ENCODE measurements at places on chromosomes 2 and 18. TPM values are rescaled to one million over a fixed set of nuclear protein-coding genes. Genes with fewer than 3 reads are reported as not detected.

MRO gene
- total RNA-seq = 0.66 TPM

DNA sequence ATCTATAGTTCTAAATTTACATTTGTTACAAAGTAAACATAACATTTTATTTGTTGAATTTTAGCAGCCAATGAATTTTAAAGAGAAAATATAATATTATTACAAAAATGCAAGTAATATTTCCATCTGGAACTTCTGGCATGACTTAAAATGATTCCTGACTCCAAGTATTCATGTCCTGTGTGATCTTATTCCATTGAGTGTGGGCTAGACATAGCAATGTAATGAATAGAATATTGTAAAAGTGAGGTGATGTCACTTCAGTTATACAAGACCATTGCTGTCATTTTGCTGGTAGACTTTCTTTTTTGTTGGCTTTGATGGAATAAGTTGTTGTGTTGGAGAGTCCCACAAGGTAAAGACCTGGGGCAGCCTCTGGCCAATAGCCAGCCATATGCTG is 912.2 kb upstream of the PIK3C3 start:
- no peak for DNase-seq

- DNase-seq = no peak
These were observed 21.1 kb downstream of the ANTXR1 start for GRCh38 chr2:69034122-69034521.

DNA sequence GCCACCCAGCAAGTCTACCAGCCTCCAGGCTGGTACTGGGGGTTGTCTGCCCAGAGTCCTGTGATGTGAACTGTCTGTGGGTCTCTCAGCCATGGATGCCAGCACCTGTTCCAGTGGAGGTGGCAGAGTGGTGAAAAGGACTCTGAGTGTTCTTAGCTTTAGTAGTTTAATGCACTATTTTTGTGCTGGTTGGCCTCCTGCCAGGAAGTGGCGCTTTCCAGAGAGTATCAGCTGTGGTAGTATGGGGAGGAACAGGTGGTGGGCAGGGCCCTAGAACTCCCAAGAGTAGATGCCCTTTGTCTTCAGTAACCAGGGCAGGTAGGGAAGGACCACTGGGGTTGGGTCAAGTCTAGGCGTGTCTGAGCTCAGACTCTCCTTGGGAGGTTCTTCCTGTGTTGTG is 356.7 kb downstream of the STK39 start:
- DNase-seq = no peak

LIMS4 gene
- total RNA-seq = 2.0 TPM

- no peak for DNase-seq
These were observed 24.7 kb upstream of the ALLC start for GRCh38 chr2:3633089-3633981.

DNA sequence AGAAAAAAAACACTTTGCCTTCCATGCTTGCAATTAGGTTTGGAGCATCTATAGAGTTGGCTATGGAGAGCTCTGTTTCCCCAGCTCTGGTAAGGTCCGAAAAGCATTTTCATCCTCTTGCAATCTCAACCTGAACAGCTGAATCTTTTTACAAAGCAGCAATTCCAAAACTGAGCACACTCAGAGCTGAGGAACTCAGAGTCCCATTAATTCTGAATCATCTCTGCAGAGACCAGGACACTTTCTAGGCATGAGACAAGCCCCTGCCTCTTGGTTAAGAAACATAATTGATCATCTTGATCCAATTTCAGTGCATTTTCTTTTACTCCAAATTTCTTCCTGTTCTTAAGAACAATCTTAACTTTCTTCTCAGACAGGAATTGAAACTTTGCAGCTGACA is 4.2 kb downstream of the CNGA3 start:
- DNase-seq = no peak

DOK6 gene
- 1.0 TPM for total RNA-seq

CROCC2 gene
- not detected for total RNA-seq

- no peak for DNase-seq
These were observed 61.7 kb downstream of the SMAD2 start for GRCh38 chr18:47868744-47869143.

DNA sequence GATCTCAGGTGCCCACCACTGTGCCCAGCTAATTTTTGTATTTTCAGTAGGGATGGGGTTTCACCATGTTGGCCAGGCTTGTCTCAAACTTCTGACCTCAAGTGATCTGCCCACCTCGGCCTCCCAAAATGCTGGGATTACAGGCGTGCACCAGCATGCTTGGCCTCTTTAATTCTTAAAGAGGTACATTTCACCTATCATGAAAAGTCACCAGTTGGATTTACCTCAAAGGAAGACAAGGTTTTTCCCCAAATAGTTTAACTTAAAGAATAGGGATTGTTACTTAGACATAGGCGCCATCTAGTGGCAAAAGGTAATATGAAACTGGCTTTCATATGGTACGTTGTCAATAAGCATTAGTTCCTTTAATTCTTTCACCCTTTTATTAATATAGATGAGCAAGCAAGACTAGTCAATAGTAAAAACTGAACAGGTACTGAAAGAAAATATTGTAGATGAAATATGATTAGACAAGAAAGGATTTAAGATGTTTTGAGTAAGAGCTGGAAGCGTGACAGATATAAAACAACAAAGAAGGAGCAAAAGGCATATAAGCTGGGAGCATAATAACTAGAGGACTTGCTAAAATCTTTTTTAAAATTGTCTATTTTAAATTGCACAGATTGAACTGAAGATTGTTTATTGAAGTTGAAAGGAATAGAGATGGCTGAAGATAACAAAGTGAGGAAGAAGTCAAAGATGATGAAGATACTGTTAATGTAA is 35.0 kb upstream of the PSMD14 start:
- DNase-seq = no peak

- DNase-seq = no peak
These were observed 38.1 kb downstream of the SLC39A10 start for GRCh38 chr2:195695002-195695631.

DNA sequence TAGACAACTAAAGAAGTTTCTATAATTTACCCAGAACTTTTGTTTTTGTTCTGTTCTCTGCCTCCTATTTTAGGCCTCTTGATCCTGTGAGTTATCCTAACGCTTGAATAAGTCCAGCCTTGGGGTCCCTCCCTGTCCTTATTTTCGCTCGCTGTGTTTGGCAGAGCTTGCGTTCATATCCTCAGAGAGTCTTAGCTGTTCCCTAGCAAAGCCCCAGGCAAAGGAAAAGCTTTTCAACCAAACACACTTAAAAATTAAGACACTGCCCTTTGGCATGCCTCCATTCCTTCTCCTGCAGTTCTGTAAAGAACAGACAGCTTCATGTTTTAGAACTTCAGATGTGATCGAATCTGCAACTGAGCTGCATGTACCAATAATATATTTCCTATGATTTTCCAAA is 517.2 kb downstream of the SUCLG1 start:
- no peak for DNase-seq

ONECUT2 gene
- not detected for total RNA-seq

- no peak for DNase-seq
These were observed 31.4 kb downstream of the QPCT start for GRCh38 chr2:37375741-37376288.

GNAL gene
- 15.4 TPM for total RNA-seq

- no peak for DNase-seq
These were observed 199.8 kb downstream of the CLIP4 start for GRCh38 chr2:29314816-29315571.

DNA sequence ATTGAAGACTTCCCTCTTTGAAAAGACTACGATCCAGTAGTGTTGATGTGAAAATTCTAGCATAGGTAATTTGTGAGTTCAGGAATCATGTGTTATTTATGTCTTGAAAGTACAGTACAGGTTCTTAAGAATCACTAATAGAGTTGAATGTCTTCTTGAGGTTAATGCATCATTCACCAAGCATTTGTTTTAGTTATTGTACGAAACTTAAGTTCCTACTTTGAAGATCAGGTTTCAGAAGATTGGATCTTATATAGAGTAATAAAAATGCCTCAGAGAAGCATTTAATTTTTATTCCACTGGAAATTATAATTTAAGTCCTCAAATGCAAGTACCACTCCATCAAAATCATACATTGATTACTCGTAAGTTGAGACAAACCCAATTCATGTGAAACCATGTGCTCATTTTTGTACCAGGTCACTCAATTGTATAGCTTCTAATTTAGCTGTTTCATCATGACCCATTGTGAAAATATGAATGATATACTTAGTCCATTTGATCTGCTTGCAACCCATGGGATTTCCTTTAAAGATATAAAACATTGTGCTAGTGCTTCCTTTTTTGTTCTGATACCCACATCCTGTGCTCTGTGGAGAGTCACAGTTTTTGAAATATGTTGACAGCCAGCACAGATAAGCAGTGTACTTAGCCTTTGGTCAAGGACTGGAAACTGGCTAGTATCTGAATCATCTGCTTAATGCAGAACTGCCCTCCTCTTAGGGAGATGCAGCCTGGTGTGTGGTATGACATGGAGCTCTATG is 22.5 kb upstream of the RAB27B start:
- no peak for DNase-seq

DNA sequence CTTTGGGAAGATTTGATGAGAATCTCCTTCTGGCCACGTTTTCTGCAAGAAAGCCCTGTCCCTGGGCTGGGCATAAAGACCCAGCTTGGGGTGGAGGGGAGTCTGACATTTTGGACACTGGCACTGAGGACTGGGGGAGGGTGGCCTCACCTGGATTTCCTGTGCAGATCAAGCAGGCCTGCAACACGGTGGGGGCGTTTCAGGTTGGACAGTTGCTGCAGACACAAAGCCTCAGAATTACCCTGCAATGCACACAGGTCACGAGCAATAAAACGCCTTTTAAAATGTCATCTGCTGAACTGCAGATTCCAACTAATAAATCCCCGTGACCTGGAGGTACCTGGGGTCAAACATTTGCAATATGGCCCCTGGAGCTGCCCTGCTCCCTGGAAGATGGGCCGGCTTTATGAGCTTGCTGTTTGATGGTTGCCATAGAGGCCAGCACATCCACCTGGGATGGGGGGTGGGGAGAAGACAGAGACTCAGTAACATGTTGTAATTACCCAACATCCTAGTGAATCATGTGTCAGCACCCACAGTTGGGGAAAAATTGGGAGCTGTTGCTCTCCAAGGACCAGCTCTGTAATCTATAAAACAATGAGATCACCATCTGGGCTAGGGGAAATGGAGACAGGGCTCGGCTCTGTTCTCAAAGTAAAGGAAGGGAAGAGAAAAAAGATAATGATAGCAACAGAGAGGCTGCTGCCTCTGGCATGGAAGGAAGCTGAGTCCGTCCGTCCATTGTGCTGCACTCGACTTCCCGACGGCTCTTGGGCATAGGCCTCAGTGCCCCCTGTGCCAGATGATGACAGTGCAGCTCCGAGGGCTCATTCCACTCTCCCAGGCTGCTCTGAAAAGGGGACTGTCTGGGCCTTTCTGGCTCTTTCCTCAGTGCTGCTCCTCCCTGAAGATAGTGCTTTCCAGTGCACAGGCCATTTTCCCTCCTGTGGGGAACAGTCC is 340.3 kb downstream of the CYRIA start:
- no peak for DNase-seq

GRCh38 chr2:152336119-152336853 is 1.3 kb downstream of the FMNL2 start:
- peak; percentile 34 for DNase-seq

ST6GAL2 gene
- total RNA-seq = 2.8 TPM
